ENCODE measurements at places on chromosomes 16 and 17. TPM values are rescaled to one million over a fixed set of nuclear protein-coding genes. Genes with fewer than 3 reads are reported as not detected.

The APOBR gene
- 1.8 TPM for total RNA-seq

The TBX21 gene
- total RNA-seq, result 76.8 TPM

The C17orf100 gene
- total RNA-seq, result 2.0 TPM

The FBXW10 gene
- 0.23 TPM for total RNA-seq

The ACAP1 gene
- total RNA-seq, result 343 TPM

The CRHR1 gene
- not detected for total RNA-seq

The NUPR1 gene
- not detected for total RNA-seq

The NACA2 gene
- total RNA-seq, result not detected

The KRTAP2-2 gene
- not detected for total RNA-seq

The HSF4 gene
- total RNA-seq, result 15.7 TPM

The MYO15B gene
- 20.8 TPM for total RNA-seq

The ZNF205 gene
- 0.21 TPM for total RNA-seq

The COX6A2 gene
- not detected for total RNA-seq

DNA sequence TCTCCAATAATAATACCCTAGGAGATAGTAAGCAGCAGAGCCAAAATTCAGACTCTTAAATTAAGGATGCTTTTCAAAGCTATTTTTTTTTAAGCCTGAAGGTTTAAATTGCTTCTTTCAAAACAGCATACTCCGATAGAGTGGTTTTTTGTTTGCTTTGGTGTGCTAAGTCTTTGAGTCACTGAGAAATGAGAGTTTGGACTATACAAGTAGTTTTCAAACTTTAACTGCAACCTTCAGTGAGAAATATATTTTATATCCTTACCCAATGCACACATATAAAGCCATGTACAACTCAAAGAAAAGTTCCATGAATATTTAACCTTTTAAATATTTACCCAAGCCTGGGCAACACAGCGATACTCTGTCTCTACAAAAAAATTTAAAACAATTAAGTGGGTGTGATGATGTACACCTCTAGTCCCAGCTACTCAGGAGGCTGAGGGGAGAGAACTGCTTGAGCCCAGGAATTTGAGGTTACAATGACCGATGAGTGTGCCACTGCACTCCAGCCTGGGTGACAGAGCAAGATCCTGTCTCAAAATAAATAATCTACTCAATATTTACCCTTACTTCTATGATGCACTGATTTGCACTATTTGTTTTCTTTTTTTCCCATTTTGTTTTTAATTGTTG is 19.2 kb downstream of the DCUN1D3 start:
- no peak overlapping the region for H3K4me3 ChIP-seq
- H3K27ac ChIP-seq, result no peak overlapping the region
- H3K4me1 ChIP-seq, result peaks cover 41% of the 10 kb centered on the region
- no peaks in the 10 kb centered on the region for H3K27me3 ChIP-seq

- peak overlapping the region; percentile 31 for H3K27ac ChIP-seq
- H3K27me3 ChIP-seq, result no peaks in the 10 kb centered on the region
- DNase-seq, result peak; percentile 66
- H3K36me3 ChIP-seq, result peaks cover 26% of the 10 kb centered on the region
- peaks cover 84% of the 10 kb centered on the region for H3K4me1 ChIP-seq
Measured at GRCh38 chr16:11675561-11676511, 7.6 kb downstream of the SNN start.

DNA sequence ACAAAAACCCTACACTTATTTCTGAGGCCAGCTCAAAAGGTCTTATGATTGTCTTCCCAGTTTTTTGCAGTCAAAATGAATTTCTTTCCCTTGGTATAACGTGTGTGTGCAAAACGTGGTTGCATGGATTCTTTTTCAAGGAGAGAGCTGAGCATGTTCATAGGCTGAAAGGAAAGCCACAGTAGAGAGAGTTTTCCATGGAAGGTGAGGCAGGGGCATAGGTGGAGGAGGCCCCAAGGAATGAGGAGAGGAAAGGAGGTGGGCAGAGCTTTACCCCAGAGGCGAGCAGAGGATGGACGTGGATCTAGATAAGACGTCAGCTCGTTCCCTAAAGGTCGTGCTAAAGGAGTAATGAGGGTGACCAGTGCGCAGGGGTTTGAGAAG is 22.8 kb downstream of the TRPV2 start:
- H3K4me1 ChIP-seq, result peaks cover 38% of the 10 kb centered on the region
- no peak for DNase-seq
- H3K27me3 ChIP-seq, result no peaks in the 10 kb centered on the region
- H3K27ac ChIP-seq, result peak overlapping the region; percentile 99
- H3K36me3 ChIP-seq, result peaks cover 44% of the 10 kb centered on the region

DNA sequence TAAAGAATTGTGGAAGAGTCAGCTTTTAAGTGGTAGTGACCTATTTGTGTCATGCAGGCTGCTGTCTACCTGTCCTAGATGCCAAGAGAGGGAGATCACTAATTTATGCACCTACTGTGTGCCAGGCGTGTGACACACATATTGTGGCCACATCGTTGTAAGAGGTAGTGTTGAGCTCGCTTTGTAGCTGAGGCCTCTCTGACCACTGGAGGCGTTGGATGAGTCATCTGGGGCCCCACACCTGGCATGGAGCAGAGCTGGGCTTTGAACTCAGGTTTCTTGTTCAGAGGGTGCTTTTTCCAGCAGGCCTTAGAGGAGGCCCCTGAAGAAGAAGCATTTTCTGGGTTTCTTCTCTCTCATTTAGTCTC is 52.3 kb upstream of the LGALS9 start:
- H3K27ac ChIP-seq, result peak overlapping the region; percentile 91
- peaks cover 47% of the 10 kb centered on the region for H3K36me3 ChIP-seq

DNA sequence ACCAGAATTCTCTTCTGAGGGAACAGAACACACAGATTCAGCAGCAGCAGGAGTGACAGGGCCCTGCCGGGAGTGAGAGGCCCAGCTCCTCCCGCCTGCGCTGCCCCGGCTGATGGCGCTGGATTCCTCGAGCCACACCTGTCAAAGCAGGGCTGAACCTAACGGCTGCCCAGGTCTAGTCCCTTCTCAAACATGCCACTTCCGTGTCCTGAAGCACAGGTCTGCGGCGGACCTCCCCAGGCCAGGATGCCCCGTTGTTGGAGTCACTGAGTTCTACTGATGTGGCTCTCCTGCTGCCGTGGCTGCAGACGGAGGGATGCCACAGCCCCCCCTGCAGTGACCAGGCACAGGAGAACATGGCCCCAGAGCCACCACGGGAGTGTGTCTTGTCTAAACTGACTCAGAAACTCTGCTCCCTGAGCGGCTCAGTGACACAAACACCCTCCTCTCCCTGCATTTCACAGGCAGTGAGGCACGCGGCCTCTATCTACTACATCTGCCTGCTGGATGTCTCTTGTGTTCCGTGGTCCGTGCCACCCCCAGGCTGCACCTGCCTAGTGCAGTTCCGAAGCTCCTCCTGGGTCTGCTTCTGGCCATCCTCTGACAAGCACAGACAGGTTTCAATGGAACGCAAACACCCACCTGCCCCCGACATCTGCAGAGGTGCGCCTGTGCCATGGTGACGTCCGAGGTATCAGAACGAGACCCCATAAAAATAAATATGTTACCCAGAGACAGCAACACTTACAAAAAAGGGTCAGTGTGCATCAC is 44.7 kb upstream of the DNAH17 start:
- no peaks in the 10 kb centered on the region for H3K36me3 ChIP-seq
- H3K4me3 ChIP-seq, result no peak overlapping the region
- H3K4me1 ChIP-seq, result no peaks in the 10 kb centered on the region

- H3K27me3 ChIP-seq, result peaks cover 31% of the 10 kb centered on the region
- DNase-seq, result peak; percentile 75
- no peak overlapping the region for H3K4me3 ChIP-seq
- no peak overlapping the region for H3K27ac ChIP-seq
- peaks cover 17% of the 10 kb centered on the region for H3K4me1 ChIP-seq
Measured at GRCh38 chr17:62737513-62737912, 70.6 kb downstream of the MARCHF10 start.

DNA sequence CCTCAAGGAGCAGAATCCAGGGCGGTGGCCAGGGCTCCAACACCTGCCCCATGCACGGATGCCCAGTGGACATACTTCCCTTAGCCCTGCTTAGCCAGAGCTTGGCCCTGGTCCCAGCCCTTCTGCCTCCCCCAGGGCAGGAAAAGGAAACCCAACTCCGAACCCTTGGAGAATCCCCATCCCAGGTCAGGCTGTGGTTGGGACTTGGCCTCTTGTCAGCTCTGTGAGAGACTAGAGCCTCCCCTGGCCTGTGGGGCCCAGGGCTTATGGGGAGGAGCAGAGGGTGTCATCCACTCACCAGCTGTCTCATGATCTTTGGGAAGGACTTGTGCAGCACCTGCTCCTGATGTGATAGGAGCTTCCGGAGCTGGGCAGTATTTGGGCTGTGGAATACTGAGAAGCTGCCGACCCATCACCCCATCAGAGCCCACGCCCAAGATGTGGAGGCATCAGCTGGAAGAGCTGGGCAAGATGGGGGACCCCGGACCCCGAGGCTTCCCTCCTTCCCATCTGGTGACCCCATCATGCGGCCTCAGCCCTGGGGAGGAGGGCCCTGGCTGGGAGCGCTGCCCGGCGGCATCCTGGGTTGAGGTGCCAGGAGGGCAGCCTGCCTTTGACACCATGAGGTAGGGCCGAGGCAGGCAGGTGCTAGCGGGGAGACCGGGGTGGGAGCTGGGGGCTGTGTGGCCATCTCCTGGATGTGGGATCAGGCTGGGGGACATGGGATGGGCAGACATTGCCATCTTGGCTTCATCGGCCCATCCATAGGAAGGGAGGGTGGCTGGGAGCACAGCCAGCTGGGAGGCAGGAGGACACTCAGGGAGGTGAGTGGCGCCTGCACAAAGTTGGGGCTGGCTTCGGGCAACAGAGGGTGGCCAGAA is 45.1 kb downstream of the TNFRSF13B start:
- H3K4me1 ChIP-seq, result peaks cover 5% of the 10 kb centered on the region
- no peak overlapping the region for H3K27ac ChIP-seq
- H3K27me3 ChIP-seq, result no peaks in the 10 kb centered on the region
- no peaks in the 10 kb centered on the region for H3K36me3 ChIP-seq
- no peak overlapping the region for H3K4me3 ChIP-seq

GRCh38 chr17:47663912-47664623 is 14.3 kb downstream of the KPNB1 start:
- H3K27ac ChIP-seq, result peak overlapping the region; percentile 83
- peaks cover 28% of the 10 kb centered on the region for H3K4me1 ChIP-seq
- no peak overlapping the region for H3K4me3 ChIP-seq
- peak; percentile 73 for DNase-seq
- H3K27me3 ChIP-seq, result no peaks in the 10 kb centered on the region

DNA sequence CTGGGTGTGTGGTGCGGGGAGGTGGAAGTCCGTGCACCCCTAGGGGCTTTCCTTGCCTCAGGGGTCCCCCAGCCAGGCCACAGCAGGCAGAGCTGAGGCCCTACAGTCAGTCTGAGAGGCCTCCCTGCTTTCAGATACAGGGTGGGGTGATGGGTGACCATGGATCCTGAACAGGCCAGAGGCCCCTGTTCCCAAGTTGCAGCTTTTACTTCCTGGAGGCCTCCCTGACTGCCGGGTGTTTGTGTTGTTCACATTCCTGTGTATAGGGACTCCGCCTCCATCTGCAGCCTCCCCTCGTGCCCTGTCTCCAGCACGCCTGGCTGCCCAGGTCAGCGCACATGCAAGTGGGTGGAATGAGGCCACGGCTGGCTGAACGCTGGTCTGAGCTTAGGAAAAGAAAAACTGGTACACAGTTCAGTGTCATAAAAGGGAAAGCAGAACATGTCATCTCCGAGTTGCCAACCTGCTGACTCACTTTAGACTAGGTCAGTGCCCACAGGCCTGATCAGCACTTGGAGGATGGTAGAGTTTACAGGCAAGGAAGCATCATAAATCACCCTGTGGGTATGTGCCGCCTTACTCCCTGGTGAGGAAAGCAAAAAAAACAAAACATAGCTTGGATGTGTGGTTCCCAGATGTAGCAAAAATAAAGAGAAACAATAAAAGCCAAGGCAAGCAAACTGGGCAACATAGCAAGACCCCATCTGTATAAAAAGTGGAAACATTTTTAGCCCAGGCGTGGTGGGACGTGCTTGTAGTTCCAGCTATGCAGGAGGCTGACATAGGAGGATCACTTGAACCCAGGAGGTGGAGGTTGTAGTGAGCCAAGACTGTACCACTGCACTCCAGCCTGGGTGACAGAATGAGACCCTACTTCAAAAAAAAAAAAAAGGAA is 6.2 kb upstream of the SLC7A6 start:
- H3K27me3 ChIP-seq, result no peaks in the 10 kb centered on the region
- no peak overlapping the region for H3K27ac ChIP-seq
- DNase-seq, result no peak

GRCh38 chr16:3183445-3184139 is 4.4 kb upstream of the OR1F1 start:
- no peak for DNase-seq
- peak overlapping the region; percentile 60 for H3K4me3 ChIP-seq
- peaks cover 67% of the 10 kb centered on the region for H3K27me3 ChIP-seq
- H3K4me1 ChIP-seq, result peaks cover 30% of the 10 kb centered on the region
- no peak overlapping the region for H3K27ac ChIP-seq

GRCh38 chr17:16495980-16496819 is 4.2 kb upstream of the LRRC75A start:
- no peak overlapping the region for H3K27ac ChIP-seq
- no peak for DNase-seq
- no peaks in the 10 kb centered on the region for H3K36me3 ChIP-seq

DNA sequence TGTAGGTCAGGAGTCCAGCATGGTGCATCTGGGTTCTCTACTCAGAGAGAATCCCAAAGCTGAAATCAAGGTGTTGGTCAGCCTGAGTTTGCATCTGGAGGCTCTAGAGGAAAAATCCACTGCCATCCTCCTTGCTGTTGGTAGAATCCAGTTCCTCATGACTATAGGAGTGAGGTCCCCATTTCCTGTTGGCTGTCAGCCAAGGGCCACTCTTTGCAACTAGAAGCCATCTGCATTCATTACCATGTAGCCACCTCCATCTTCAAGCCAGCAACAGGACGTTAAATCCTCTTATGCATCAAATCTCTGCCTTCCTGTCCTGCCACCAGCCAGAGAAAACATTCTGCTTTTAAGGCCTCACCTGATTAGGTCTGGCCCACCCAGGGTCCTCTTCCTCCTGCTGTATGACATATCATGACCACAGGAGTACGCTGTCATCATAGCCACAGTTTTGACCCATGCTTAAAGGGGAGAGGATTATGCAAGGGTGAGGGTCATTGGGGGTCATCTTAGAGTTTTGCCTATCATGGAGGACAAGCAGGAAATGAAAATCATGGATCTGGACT is 40.5 kb downstream of the DNAH9 start:
- H3K4me3 ChIP-seq, result no peak overlapping the region
- no peaks in the 10 kb centered on the region for H3K27me3 ChIP-seq
- no peak overlapping the region for H3K27ac ChIP-seq
- H3K36me3 ChIP-seq, result no peaks in the 10 kb centered on the region

GRCh38 chr16:65515193-65515592 is 393.3 kb upstream of the CDH11 start:
- H3K36me3 ChIP-seq, result no peaks in the 10 kb centered on the region
- no peak overlapping the region for H3K27ac ChIP-seq
- H3K4me1 ChIP-seq, result no peaks in the 10 kb centered on the region

GRCh38 chr16:86778108-86778745 is 199.9 kb downstream of the FOXL1 start:
- DNase-seq, result no peak
- H3K27ac ChIP-seq, result no peak overlapping the region
- H3K36me3 ChIP-seq, result no peaks in the 10 kb centered on the region
- no peaks in the 10 kb centered on the region for H3K4me1 ChIP-seq
- H3K4me3 ChIP-seq, result no peak overlapping the region
- H3K27me3 ChIP-seq, result peaks cover 5% of the 10 kb centered on the region

Data from activated CD4-positive, alpha-beta T cell treated with anti-CD3 and anti-CD28 coated beads for 36 hours (primary cell).